Cerebellar cortex (tissue), 1 donor: ENCODE measurements at places on chromosomes 1 and 21.

DNA sequence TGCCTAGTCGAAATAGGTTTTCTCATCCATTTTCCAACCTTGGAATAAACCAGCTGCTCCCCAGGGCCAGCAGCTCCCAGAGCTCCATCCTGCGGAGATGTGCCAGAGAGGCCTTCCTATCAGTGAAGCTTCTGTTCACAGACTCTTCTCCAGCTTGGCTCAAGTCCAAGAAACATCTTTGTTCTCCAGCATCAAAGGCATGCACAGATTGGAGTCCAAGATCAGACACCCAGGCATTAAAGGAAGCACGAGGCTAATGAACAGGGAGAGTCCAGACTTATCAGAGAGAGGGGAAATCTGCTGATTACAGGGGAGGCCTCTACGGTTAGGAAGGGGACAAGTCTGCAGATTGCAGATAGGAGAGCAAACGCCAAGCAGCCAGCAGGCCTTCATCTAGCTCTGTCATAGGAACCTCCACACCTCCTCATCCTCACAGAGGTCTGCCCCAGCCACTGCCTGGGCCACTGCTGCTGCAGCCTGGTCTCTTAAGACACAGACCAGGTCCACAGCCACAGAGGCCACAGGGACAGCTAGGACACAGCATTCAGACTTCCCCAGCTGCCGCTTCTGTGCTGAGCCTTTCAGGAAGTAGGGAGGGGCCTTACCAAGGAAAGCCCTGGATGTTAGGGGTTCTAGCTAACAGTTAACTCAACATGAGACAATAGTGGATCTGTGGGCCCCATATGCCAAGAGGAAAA is 3.4 kb downstream of the PRR9 start:
- DNase-seq: peak; percentile 2

DNA sequence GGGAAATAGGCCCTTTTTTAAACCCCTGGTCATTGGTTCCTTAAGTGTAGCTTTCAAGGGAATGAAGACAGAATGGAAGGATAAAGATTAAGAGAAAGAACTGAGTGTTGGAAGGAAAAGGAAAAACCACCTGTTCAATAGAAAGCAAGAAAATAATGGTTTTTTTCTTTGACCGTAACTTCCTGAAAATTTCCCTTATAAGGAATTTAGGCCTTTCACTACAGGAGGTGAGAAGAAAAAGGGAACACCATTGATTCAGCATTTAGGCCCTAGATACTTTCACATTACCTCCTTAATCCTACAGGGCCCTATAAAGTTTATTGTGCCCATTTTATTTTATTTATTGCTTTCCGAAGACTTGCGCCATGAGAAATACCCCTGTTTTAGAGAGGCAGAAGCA is 18.9 kb downstream of the KPNA6 start:
- DNase-seq: no peak

GRCh38 chr1:147264158-147264768 is 21.8 kb downstream of the CHD1L start:
- DNase-seq: no peak

DNA sequence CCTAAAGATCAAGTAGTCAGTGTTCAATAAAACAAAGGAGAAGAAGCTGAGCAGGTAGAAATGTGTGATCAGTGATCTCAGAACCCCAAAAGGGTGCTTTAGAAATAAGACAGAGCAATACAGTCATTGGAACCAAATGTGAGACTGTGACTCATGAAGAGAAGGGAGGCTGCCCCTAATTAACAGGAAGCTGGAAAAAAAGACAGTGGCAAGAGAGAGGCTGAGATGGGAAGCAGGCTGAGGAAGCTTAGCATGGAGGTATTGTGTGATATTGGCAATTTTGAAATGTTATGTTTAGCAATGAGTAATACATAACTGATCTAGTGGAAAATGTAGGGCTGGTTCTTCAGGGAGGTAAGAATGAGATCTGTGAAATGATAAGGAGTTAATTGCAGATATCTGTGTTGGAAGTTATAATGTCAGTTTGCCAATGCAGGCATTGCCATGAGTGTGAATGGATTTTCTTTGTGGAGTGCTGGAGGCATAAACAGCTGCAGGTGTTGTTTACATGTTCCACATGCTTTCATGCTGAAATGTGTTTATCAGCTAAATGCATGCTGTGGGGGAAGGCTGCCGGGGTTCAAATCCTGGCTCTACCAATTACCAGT is 90.6 kb upstream of the CACNA1E start:
- no peak for DNase-seq

GRCh38 chr1:36174713-36175112 is 18.8 kb downstream of the MAP7D1 start:
- DNase-seq: no peak

GRCh38 chr1:205241366-205242030 is 13.8 kb downstream of the TMCC2 start:
- DNase-seq: no peak

- DNase-seq: no peak
Measured at GRCh38 chr1:43935711-43936427, 2.3 kb downstream of the ARTN start.

DNA sequence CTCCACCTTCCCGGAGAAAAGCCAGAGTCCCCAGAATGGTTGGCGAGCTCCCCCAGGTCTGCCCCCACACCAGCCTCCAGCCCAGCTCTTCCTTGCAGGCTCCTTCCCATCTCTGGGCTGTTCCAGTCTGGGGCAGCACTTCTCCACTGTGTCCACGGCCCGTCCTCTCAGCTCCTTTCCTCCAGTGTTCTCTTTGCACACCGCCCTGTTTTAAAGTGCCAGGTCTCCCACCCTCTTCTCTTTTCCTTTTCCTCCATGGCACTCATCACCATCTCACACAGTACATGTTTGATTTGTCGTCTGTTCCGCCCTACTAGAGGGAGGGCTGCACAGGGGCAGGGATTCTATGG is 6.1 kb upstream of the PCSK9 start:
- DNase-seq: no peak

DNA sequence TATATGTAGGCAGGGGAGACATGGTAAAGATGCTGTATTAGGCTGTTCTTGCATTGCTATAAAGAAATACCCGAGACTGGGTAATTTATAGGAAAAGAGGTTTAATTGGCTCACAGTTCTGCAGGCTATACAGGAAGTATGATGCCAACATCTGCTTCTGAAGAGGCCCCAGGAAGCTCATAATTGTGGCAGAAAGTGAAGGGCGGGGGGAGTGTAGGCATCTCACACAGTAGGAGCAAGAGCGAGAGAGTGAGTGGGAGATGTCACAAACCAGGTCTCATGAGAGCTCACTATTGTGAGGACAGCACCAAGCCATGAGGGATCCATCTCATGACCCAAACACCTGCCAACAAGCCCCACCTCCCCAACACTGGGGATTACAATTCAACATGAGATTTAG is 21.1 kb downstream of the MAN1A2 start:
- no peak for DNase-seq

- peak; percentile 76 for DNase-seq
Measured at GRCh38 chr1:84620720-84621313, 46.6 kb upstream of the CTBS start.

GRCh38 chr21:45578811-45579381 is 36.7 kb upstream of the SLC19A1 start:
- DNase-seq: no peak
